Mesenteric fat pad (tissue), 1 donor: ENCODE measurements at places on chromosomes 12 and 14.

DNA sequence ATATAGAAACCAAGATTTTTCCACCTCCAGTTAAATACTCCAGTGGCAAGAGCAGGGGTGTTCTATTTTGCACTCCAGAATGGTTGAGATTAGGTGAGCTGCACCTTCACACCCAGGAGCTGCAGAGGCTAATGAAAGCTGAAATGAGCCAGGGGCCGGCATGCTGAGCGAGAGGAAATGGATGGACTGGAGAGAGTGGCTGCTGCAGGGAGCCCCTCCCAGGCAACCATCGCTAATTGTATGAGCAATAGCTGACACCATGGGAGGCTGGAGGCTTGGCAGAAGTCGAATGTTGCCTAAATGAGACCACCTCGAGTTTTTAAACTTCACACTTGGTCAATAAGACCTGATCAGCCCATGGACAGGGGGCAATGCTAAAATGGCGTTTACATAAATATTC lies 301.8 kb upstream of the TMPO start:
- DNase-seq, result no peak

- DNase-seq, result no peak
Observed at GRCh38 chr12:59859171-59859510, 263.3 kb downstream of the SLC16A7 start.

- no peak for DNase-seq
Observed at GRCh38 chr12:99009654-99010296, 364.7 kb downstream of the APAF1 start.

DNA sequence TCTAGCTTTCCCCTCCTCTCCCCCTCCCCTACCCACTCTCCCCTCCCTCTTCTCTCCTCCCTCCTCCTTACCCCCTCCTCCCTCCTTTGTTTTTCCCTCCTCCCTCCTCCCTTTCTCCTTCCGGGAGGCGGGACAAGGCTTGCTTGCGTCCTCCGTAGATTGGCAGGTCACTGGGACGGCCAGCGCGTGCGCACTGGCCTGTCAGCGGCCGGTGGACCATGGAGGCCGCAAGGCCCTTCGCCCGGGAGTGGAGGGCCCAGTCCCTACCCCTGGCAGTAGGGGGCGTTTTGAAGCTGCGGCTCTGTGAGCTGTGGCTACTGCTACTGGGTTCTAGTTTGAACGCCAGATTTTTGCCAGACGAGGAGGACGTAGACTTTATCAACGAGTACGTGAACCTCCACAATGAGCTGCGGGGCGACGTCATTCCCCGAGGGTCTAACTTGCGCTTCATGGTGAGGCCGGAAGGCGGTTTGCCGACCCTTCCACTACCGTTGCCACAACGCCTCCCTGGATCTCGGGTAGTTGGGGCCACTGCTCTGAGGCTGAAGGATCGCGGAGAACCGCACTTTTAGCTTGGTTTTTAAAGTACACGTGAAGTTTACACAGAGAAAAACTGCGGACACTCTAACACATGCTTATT lies at the start of gene GLIPR1L2:
TSS of gene GLIPR1L2 (plus strand) at position 191 of the 640 bp plus-strand sequence. CDS start at position 219, 28 bp downstream.
- peak; percentile 96 for DNase-seq

- no peak for DNase-seq
Observed at GRCh38 chr12:94458877-94459727, 565 bp downstream of the CEP83 start.
